ENCODE measurements at places on chromosomes 2 and 18.
A peak's percentile ranks its signal among the peaks of the same experiment; 100 is the strongest.

- DNase-seq = no peak
Observed at GRCh38 chr2:228103379-228103778, 78.1 kb downstream of the SPHKAP start.

DNA sequence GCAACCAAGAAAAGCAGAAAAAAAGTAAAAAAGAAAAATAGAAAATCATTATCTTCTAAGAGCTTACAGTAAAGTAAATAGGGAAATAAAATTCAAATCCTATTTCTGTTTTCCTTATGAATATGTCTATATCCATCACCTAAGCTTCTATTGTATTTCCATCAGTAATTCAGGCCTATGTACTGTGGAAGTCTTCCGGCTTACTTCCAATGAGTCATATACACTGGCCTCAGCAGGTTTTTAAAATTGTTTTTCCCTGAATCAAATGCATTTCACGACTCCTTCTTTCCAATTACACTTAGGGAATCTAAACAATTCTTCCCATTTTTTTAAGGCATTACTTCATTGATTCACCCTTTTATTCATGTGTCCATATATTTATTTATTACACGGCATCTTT is 164.7 kb downstream of the CCDC102B start:
- no peak for DNase-seq

DNA sequence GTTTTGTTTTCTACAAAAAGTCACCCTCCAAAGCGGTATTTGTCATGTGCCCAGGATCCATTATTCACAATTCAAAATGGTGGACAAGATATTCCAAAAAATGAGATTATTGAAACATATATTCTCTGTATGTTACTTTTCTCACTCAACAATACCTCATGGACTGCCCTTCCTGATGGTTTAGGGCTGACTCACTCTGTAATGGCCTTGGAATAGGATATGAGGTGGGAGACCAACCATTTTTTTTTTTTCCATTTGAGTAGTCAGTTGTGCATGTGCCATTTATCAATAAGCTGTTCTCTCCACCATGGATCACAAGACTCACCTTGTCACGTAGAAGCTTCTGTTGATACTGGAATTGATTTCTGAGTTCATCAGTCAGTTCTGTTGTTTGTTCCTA is 64.5 kb downstream of the LYPD6 start:
- DNase-seq = no peak

DNA sequence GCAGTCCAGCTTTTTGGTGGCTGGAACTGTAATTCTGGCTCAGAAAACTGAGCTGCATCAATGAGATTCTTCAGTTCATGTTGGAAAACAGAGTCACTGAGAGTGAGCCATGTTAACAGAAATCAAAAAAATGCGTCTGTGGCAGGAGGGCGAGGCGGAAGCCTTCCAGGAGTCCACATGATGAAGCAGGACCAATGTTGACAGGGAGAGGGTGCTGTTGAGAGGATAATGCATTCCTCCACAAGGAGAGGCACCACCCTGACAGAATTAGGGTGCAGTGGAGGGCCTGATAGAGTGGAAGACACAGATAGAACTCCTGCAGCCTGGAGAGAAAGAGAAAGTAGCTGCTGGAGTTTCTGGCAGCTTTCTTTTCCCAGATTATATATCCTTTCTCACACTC is 111.5 kb downstream of the MGAT5 start:
- DNase-seq = peak; percentile 25

GRCh38 chr2:202780514-202781021 is 91.0 kb downstream of the ICA1L start:
- DNase-seq = no peak

DNA sequence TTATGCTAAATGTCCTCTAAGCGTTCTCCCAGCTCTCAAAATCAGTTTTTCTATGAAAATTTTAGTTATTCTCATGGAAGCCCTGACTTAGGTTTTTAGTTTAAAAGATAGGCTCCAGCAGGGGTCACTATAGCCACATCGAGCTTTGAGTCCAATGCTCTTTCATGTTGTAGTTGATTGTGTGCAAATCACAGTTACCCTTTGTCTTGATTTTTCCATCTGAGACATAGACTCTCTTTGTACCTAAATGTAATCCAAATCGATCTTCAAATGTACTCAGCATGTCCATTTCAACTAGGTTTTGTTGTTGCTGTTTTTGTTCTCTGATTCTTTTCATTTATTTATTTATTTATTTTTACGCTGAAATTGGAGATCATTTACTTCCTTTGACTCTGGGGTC is 26.4 kb upstream of the MSTN start:
- peak; percentile 92 for DNase-seq

DNA sequence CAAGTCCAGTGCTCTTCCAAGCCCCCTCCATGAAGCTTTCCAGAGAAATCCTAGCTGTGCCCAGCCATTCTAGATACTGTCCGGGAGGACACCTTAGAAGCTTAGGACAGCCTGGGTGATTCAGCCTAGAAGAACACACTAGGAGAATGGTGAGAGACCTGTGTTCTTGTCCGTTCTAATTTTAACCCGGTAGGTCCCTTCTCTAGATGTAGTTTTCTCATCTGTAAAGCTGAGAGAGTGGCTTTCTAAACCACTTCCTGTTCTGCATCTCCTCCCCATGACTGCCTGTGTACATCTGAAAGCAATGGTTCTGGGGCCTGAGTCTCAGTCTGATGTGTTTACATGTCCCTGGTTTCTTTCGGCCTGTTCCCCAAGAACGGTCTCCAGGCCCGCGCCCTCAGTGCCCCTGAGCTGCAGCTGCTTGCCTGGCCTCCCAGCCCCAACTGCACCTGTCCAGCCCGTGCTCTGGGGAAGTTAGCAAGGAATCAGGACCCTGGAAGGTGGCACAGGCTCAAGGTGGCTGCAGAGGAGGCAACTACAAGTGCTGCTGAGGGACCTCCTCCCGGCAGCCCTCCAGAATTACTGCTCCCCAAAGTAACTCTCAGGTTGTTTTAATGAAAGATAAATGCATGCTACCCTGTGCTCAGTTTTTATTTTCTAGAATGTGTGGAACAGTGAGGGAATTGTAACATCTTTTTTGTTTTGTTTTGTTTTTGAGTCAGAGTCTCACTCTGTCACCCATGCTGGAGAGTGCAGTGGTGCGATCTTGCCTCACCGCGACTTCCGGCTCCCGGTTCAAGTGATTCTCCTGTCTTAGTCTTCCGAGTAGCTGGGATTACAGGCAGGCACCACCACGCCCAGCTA is 105.9 kb downstream of the LBH start:
- peak; percentile 53 for DNase-seq

DNA sequence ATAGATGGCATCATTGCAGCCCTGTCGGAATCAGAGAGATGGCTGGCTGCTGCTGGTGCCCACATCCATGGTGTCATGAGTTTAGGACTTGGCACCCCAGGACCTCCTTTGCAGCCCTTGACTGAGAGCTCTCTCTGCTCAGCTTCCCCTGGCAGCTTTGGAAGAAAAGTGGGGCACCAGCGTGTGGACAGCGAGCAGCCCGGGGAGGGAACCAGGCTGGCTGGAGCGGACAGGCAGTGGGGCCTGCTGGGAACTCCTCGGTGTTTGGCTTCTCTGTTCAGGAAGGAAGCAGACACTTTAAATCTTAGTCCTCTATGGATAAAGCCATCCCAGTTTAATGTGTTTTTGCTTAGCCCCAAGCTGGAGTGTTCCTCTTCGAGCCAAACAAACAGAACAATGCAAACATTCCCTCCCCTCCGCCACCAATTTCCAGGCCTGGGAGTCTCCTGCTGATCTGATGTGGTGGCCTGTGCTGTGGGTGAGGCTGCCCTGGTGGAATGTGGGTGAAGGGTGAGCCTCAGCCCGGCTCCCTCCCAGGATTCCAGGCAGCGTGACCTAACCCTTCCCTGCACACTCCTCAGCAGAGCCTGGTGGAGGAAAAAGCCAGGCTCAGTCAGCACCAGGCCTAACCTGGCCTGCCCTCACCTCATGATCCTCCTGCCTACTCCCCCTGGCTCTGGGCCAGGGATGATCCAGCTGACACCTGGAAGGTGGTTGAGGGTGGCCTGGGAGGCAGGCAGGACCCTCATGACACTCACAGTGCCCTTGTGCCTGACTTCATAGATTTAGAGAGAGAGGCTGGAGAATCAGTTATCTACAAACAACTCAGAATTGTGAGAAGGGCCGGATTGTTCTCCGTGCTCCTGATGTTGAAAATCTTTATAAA is 21.6 kb upstream of the ITGB6 start:
- DNase-seq = no peak

GRCh38 chr2:39432701-39433100 is 4.4 kb downstream of the MAP4K3 start:
- no peak for DNase-seq

DNA sequence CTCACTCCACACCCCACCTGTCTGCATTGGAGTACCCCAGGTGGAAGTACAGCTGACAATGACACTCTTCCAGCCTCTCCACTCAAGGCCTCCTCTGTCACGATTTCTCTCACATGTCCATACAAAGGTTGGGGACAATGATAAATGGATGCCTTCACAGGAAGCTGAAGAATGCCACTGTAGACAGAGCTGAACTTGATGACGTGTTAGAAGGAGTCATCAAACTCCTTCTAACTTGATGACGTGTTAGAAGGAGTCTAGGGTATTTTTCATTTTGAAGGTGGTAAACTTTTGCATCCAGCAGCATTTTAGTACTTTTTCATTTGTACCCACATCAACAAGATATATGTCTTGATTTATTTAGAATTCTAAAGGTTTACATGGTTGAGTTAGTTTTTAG is 163.5 kb upstream of the DNMT3A start:
- no peak for DNase-seq

GRCh38 chr18:51821610-51822009 is 518.4 kb upstream of the DCC start:
- DNase-seq = no peak

- no peak for DNase-seq
Observed at GRCh38 chr2:96534701-96535181, 1.8 kb upstream of the ARID5A start.

DNA sequence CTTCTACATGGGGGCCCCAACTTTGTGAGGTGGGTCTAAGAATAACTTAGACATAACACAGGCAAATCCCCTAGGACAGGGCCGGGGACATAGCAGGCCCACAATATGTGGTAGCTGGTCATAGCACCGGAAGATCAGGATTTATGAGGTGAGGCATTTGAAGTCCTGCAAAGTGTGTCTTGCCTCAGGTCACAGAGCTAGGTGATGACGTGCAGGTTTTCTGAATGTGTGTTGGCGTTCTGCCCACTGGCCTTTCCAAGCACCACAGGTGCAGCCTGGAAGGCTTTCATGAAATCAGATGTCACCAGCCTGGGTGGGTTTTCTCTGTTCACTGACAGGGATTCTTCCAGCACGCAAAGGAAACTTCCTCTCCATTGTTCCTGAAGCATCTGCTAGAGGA is 119.1 kb downstream of the LRATD1 start:
- DNase-seq = no peak

DNA sequence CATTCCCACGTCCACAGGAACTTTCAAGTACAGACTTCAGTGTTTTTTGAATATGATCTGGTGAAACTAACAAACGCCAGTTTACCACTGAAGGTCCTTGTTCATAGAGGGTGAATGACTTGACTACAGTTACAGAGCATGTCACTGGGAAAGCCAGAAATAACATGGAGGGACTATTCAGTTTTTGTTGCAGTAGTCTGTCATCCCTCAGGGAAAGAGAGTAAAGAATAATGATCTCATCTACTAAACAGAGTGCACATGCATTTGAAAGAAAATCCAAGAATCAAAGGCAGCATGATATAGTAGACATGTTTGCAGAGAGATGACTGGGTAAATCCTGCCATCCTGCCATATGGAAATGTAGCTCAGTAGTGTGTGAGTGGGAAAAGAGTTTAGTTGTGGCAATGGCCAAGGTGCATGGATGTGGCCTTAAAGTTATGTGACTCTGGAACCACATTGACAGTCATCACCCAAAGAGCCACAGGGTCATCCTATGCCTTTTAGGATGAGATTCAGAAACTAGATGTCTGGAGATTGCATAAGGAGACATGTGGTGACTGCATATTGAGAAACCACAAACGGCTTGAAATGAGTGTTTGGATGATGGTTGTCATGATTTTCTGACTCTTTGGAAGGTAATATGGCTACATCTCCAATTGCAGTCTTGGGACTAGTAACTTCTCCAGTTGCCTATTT is 125.3 kb upstream of the ZEB2 start:
- peak; percentile 64 for DNase-seq

DNA sequence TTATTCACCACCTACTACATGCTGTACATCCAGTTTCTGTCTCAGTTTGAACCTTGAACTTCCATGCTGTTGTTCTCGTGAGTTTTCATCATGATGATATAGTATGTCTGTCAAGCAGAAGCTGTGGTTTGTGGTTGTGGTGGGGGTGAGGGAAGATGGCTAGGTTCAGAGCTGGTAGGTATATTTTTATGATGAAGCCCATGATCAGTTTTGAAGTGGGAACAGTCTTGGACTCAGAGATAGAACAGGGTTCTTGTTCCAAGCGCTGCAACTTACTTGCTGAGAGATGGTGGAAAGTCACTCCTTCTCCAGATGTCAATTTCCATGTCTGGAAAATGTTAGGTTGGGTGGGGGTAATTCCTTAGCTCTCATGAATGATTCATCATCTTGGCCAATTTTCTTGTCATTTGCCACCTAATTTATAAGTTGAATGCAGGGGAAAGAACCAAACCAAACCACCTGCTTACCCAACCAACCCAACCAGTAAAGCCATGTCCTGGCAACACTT is 21.6 kb downstream of the PMAIP1 start:
- DNase-seq = peak; percentile 72

DNA sequence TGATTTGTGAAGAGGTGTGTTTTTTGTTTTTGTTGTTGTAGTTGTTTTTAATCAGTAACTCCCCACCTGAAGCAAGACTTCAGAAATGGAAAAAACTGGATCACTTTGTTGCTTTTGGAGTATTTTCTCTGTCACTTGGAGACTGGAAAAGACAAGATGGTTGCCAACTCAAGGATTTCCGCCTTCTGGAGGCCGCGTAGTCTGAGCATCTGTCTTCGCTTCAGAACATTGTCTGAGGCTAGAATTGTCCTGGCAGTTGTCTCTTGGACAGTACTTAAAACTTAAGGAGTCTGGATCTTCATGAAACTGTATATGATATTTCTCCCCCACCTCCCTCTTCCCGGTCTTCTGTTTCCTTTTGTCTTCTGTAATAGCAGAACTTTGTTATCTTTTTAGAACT is 67.7 kb downstream of the ARHGAP28 start:
- DNase-seq = no peak

DNA sequence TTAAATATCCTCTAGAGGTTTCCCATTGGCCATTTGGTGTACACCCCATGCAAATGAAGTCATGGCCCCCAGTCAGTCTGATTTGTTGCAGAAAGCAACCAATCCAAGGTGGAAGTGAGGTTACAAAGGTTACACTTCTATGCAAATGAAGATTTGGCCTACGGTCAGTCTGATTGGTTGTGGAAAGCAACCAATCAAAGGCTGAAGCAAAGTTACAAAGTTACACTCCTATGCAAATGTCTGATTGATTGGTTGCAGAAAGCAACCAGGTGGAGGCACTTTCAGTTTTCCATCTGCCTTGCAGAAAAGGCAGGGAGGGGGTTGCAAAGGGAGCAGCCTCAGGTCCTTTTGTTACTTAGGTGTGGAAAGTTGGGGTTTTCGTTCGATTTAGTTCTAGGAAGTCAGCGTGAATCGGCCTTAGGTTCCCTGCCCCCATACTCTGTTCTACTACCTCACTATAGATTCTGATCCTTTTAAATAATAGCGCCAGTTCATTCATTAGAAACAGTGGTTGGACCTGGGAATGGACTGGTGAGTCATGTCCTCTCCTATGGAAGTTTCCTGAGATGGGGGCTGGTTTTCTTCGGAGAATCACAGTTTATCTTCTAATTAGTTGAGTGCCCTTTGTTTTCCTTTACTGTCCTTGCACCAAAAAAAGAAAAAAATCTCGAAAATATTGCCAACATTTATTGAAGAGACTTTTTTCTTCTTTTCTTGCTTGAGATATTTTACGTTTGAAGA is 279.5 kb downstream of the AGAP1 start:
- no peak for DNase-seq

- DNase-seq = no peak
Observed at GRCh38 chr18:12313530-12314245, 5.6 kb downstream of the TUBB6 start.
